ENCODE measurements at places on chromosomes 2 and 18. TPM values are rescaled to one million over a fixed set of nuclear protein-coding genes. Genes with fewer than 3 reads are reported as not detected.

DNA sequence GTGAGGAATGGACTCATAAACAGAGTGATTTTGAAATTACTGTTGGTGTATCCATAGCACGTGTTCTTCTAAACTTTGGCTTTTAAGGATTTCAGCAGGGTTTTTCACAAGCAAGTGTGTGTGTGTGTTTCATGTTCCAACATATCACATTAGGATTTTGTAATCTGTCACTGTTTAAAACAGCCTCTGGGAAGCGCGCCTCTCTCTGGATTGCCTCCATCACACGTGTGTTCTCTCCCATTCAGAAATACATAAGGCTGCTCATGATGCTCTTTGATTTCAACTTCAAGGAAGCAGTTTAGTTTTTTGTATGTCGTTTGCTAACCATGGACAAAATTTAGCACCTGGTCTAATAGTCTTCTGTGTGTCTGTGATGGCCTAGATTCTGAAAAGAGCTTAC, 370.4 kb downstream of the MTX2 start:
- H3K27me3 ChIP-seq, result peaks cover 57% of the 10 kb centered on the region
- no peaks in the 10 kb centered on the region for H3K36me3 ChIP-seq
- no peak overlapping the region for H3K27ac ChIP-seq
- H3K4me3 ChIP-seq, result no peak overlapping the region

GRCh38 chr2:175234153-175234552, 52.6 kb upstream of the ATP5MC3 start:
- H3K27ac ChIP-seq, result no peak overlapping the region
- no peak overlapping the region for H3K4me3 ChIP-seq
- H3K27me3 ChIP-seq, result peaks cover 12% of the 10 kb centered on the region

DNA sequence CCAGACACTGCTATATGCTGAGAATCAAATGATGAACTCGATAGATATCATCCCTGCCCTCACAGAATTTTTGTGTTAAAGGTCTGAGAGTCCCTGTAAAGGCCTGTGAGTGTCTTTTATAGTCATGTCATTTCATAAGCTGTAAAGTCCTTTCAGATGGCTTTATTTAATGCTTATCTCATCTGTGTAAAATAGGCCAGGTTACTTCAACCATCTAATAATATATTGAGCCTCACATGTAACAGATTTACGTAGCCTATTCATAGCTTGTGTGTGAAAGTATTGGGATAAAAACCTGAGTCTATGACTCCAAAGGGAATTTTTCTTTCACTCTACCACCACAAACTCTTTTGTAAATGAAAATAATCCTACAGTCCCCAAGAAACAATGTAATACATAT, 672.0 kb upstream of the SYT4 start:
- H3K4me1 ChIP-seq, result no peaks in the 10 kb centered on the region
- H3K36me3 ChIP-seq, result no peaks in the 10 kb centered on the region
- no peaks in the 10 kb centered on the region for H3K27me3 ChIP-seq

GRCh38 chr2:45794134-45794617, 142.7 kb downstream of the PRKCE start:
- no peaks in the 10 kb centered on the region for H3K36me3 ChIP-seq
- H3K4me1 ChIP-seq, result no peaks in the 10 kb centered on the region
- no peaks in the 10 kb centered on the region for H3K27me3 ChIP-seq
- H3K4me3 ChIP-seq, result no peak overlapping the region
- no peak for DNase-seq
- no peak overlapping the region for H3K27ac ChIP-seq

NEURL3 gene
- total RNA-seq, result 0.57 TPM

DNA sequence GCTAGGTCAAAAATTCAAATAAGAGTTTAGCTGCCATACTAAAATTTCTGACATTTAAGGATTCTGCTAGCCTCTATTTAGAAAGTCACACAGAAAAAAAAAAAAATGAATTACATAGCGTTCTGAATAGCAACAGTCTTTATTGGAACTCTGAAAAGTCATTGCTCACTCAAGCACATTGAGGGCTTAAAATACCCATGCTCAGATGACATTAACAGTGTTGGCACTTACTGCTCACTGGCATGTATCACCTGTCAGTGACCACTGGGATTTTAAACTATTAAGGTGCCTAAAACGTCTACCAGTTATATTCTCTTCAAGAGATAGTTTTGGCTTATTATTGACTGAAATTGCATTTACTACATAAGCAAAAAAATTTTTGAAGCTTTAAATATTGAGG, 468.0 kb upstream of the SPHKAP start:
- H3K27me3 ChIP-seq, result no peaks in the 10 kb centered on the region
- no peaks in the 10 kb centered on the region for H3K36me3 ChIP-seq
- H3K4me1 ChIP-seq, result no peaks in the 10 kb centered on the region
- no peak overlapping the region for H3K27ac ChIP-seq
- no peak overlapping the region for H3K4me3 ChIP-seq

DNA sequence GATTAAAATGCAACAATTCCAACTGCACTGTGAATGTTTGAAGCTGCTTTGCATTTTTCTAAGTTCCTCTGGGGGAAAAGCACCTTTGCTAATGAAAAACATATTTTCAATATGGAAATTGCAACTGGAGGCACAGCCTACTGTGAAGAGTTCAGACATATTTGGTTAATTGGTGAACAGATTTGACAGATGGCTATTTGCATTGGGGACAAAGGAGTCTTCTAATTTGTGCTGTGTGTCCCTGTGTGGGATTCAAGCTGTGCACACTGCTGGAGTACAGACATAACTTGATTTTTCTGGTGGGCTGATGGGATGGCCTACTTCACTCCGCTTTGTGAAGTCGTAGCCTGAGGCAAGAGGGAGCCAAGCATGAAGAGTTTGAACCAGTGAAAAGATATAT, 40.7 kb upstream of the ARHGAP25 start:
- no peak overlapping the region for H3K27ac ChIP-seq
- H3K36me3 ChIP-seq, result no peaks in the 10 kb centered on the region
- no peak for DNase-seq
- H3K4me1 ChIP-seq, result peaks cover 19% of the 10 kb centered on the region
- H3K4me3 ChIP-seq, result no peak overlapping the region
- no peaks in the 10 kb centered on the region for H3K27me3 ChIP-seq

CNGA3 gene
- not detected for total RNA-seq

VIT gene
- total RNA-seq, result not detected

- H3K36me3 ChIP-seq, result peaks cover 15% of the 10 kb centered on the region
- no peaks in the 10 kb centered on the region for H3K27me3 ChIP-seq
- H3K4me3 ChIP-seq, result no peak overlapping the region
- DNase-seq, result no peak
- H3K27ac ChIP-seq, result no peak overlapping the region
Measured at GRCh38 chr2:241728627-241729026, 5.8 kb upstream of the D2HGDH start.

DNA sequence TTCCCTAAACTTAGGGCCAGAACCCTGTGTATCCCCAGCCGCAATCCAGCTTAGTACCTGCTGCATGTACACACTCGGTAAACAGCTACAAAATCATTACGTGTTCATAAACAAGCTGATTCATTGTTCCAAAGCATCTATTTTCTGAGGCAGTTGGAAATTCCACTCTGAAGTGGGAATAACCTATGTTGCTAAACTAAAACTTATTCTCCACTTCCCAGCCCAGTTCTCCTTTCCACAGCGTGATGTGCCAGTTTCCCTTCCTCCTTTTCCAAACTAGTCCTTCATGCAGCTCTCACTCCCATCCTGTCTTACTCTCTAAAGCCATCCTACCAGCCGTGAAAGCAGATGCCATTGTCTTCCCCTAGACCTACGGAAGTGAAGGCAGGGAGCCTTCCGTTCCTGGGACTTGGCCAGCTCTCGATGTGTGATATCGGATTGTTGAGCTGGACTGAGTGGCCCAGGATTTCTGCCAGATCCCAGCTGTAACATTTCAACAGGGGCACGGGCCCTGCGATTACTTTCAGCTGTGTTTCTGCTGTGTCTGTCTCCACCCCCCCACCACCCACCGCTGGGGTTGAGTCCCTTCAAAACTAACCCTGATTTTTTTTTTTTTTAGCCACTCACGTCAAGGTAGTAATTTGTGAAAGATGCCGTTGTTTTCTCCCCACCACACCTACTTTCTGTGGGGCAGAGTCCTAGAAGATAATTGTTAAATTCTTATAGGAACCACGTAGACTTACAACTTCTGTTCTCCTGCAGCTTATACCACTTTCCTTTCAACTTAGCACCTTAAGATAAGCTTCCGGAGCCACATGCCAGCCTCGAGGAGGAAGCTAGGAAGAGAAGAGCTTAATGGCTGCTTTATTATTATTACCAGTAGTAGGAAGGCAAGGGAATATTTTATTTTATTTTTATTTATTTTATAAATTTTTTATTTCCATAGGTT, 100.9 kb downstream of the CRIM1 start:
- no peak for DNase-seq
- no peak overlapping the region for H3K4me3 ChIP-seq
- H3K27me3 ChIP-seq, result no peaks in the 10 kb centered on the region
- H3K36me3 ChIP-seq, result no peaks in the 10 kb centered on the region
- H3K4me1 ChIP-seq, result no peaks in the 10 kb centered on the region
- H3K27ac ChIP-seq, result no peak overlapping the region

- no peak for DNase-seq
- H3K27ac ChIP-seq, result no peak overlapping the region
- peaks cover 7% of the 10 kb centered on the region for H3K4me1 ChIP-seq
Measured at GRCh38 chr2:238157506-238158017, 1.2 kb upstream of the ERFE start.

NR4A2 gene
- 32.9 TPM for total RNA-seq

DNA sequence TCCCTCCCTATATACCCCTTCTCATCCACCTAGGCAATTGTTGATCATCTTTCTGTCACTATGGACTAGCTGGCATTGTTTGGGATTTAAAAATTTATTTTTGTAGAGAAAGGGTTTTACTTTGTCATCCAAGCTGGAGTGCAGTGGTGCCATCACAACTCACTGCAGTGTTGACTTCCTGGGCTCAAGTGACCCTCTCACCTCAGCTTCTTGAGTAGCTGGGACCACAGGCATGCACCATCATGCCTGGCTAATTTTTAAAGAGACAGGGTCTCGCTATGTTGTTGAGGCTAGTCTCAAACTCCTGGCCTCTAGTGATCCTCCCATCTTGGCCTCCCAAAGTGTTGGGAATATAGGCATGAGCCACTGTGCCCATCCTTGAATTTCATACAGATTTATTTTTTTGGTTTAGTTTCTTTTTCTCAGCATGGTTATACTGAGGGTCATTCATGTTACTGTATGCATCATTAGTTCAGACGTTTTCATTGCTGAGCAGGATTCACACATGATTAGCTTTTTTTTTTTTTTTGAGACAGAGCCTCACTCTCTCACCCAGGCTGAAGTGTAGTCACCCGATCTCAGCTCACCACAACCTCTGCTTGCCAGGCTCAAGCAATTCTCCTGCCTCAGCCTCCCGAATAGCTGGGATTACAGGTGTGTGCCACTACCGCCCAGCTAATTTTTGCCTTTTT, 8.6 kb upstream of the PCARE start:
- no peak overlapping the region for H3K4me3 ChIP-seq
- no peak for DNase-seq
- H3K27ac ChIP-seq, result no peak overlapping the region
- H3K4me1 ChIP-seq, result no peaks in the 10 kb centered on the region
- H3K36me3 ChIP-seq, result no peaks in the 10 kb centered on the region
- no peaks in the 10 kb centered on the region for H3K27me3 ChIP-seq

DNA sequence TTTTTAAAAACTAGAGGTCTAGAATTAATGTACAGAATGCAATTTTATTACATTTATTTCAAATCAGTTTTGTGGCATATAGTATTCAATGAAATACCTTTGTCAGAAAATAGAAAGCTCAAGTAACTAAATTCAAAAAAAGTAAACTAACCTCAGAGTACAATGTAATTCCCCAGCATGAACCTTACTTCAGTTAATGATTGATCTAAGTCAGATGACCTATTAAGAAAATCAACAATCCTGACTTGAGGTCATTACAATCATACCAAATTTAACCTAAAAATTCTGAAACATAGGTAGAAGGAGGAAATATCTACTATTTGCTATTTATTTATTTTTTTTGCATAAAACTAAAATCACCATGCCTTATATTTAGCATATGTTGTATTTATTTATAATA, 142.9 kb downstream of the CCDC102B start:
- no peak overlapping the region for H3K4me3 ChIP-seq
- no peak overlapping the region for H3K27ac ChIP-seq
- H3K27me3 ChIP-seq, result no peaks in the 10 kb centered on the region
- H3K36me3 ChIP-seq, result no peaks in the 10 kb centered on the region
- no peaks in the 10 kb centered on the region for H3K4me1 ChIP-seq

GRCh38 chr18:48340560-48340959, 68.6 kb downstream of the ZBTB7C start:
- no peaks in the 10 kb centered on the region for H3K4me1 ChIP-seq
- H3K27ac ChIP-seq, result no peak overlapping the region
- no peak overlapping the region for H3K4me3 ChIP-seq
- DNase-seq, result no peak
- H3K27me3 ChIP-seq, result no peaks in the 10 kb centered on the region

GRCh38 chr2:142867136-142867535, 10.3 kb upstream of the KYNU start:
- no peak overlapping the region for H3K4me3 ChIP-seq
- no peaks in the 10 kb centered on the region for H3K36me3 ChIP-seq
- H3K27ac ChIP-seq, result no peak overlapping the region
- no peaks in the 10 kb centered on the region for H3K4me1 ChIP-seq

SCYGR4 gene
- total RNA-seq, result not detected

DNA sequence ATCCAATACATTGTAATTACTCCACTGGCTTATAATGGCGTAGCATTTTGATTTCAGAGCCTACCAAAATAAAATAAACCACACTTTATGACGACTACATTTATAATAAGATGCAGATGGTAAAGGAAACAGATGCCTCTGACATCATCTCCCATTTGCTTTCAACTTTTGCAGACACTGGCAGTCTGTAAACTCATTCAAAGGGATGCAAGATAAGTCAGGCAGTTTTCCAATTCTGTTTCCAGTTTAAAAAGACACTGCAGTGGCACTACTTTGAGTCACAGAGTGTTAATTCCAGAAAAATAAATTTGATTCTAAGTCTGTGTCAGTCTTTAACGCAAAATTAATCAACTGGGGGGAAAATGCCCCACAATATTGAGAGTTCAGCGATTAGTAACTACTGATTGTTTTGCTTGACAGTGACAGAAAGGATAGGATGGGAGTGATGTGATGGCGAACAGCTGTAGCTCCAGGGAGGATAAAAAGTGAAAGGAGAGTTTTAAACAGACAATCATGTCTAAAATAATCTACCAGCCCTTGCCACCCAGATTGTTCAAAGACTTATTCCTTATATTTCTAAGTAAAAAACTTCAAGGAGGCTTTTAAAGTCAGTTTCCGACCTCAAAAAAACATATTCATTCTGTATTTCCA, 6.7 kb downstream of the DSEL start:
- H3K4me3 ChIP-seq, result no peak overlapping the region
- no peak overlapping the region for H3K27ac ChIP-seq
- no peaks in the 10 kb centered on the region for H3K4me1 ChIP-seq
- DNase-seq, result no peak

OTOS gene
- total RNA-seq, result not detected

DNA sequence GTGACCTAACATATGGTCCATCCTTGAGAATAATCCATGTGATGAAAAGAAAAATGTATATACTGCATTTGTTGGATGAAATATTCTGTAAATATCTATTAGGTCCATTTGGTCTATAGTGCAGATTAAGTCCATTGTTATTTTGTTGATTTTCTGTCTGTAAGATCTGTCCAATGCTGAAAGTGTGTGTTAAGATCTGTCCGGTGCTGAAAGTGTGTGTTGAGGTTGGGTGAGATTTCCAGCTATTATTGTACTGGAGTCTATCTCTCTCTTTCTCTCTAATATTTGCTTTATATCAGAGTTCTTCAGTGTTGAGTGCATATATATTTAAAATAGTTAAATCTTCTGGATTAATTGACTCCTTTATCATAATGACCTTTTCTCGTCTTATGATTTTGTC, 828.8 kb upstream of the CRIM1 start:
- no peak overlapping the region for H3K27ac ChIP-seq
- peaks cover 4% of the 10 kb centered on the region for H3K27me3 ChIP-seq
- H3K36me3 ChIP-seq, result no peaks in the 10 kb centered on the region

C2orf78 gene
- not detected for total RNA-seq

- H3K4me3 ChIP-seq, result no peak overlapping the region
- DNase-seq, result no peak
- no peak overlapping the region for H3K27ac ChIP-seq
Measured at GRCh38 chr2:14631406-14632040, 994 bp upstream of the LRATD1 start.
